Fibroblast of skin of left quadriceps (primary cell): ENCODE measurements at places on chromosomes 1 and 21.

- peak; percentile 61 for DNase-seq
Measured at GRCh38 chr21:14901482-14901958, 163.3 kb downstream of the NRIP1 start.

GRCh38 chr1:156904187-156904959 is 10.9 kb downstream of the PEAR1 start:
- DNase-seq = no peak

DNA sequence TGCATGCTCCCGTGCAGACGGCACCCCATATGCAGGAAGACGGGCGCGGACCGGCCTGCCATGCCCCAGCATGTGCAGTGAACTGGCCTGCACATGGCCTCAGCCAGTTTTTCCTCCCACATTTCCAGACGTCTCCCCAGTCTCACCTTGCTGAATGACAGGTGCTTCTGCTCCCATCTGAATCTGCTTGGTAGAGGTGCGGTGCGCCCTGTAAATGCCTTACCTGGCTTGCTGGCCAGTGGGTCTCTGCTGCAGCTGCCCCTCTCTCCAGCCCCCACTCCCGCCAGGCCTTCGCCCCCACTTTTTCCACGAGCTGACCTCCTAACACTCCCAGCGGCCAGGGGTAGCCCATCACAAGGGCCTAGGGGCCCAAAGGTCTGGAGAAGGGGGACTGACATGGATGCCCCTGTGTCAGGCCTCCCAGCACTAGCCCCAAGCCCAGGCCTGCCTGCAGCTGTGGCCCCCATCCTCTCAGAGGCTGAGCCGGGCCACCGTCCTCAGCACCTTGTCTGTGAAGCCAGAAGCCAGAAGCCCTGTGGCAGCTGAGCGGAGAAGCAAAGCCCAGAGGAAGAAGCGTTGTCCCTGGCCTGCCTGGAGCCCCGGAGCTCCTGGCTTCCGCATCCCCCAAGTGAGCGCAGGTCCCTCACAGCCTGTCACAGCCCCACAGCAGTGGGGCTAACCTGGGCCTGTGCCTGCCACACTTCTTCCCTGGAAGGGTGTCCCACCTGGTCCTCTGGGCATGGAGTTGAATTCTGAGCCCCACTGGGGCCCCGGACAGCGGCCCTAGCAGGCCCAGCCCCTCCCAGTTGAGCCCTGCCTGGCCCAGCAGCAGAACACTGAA is 3.7 kb upstream of the SLC19A1 start:
- DNase-seq = no peak

GRCh38 chr1:94115254-94115899 is 5.6 kb downstream of the ABCA4 start:
- no peak for DNase-seq

DNA sequence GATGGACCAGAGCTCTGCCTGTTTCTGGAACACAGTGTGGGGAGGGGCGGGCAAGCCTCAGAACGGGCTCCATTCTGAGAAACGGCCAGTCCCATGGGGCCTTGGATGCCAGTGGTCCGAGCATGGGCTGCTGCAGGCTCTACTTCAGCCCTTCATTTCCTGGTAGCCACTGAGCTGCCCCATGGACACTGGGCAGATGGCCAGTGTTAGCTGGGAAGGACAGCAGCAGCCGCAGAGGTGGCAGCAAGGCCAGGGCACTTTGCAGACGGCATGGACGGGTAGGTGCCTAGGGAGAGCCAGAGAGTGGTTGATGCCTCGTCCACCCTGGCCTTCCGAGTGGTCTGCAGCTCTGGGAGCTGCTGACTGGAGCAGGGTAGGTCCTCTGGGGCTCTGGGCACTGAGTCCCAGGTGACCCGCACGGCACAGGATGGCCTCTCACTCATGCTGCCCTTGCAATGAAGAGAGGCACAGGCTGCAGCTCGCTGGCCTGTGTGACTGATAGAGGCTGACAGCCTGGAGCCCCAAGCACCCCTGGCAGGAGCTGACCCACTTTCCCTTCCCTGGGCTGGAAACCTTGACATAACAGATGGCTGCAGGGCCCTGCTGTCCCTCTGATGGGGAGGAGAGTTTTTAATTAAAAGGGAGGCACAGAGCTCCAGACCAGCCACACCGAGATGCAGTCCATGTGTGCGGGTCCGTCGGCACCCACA is 87.7 kb upstream of the COL6A1 start:
- no peak for DNase-seq

DNA sequence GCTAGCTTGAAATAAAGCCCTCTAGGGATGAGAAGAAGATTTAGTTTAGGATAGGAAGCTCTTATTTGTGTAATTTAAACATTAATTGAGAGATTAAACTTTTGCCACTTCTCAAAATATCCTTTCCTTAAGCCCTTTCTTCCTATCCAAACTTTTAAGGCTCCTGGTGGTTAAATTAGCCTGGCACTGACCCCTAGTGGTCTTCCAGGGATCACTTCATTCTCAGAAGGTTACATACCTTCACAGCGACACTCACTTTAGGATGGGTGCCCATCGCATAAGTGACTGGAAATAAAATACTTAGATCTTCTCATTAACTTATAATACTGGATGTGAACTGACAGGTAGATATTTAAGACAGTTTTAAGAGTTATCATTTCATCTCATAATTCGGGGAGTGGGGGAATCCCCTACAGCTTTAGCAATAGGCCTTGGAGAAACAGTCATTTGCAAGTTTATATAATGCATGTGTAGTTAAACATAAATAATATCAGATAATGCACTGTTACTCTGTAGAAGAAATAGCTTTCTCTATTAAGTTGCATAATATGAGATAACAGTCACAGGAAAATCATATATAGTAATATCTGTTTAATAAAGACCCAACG is 7.4 kb downstream of the LHX9 start:
- peak; percentile 27 for DNase-seq

DNA sequence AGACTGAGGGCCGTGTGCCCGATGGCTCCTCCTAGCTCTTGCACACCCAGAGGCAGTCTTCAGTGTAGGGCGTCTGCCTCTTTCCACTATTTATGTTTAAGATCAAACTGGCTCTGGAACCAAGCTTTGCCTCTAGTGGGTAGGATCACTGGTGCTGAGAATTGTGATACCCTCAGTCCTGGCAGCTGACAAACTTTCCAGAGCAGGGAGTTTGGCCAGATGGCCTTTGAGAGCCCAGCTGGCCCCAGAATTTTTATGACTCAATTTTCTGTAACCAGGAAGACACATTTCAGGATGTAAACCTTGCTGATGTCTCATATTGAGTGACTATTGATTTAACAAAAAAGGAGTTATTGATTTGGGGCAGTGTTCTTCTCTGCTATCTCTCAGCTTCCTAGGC is 6.7 kb downstream of the COQ8A start:
- no peak for DNase-seq

DNA sequence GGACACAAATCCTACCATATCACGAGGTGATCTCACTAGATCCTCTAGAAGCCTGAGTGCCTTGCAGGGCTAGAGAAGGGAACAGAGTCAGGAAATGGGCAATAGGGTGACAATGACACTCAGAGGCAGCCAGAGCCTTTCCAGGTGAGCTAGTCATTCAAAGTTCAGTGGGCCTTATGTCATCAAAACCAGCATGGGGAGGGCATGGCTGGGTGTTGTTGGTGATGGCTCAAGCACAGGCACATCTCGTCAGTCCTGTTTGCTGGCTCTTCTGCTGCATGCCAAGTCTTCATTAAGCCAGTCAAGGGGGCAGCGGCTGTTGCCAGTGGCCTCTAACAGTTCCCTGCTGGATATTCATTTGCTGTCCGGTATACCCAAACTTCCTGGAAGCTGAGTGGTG is 99.6 kb upstream of the USP24 start:
- DNase-seq = no peak
